ENCODE measurements at places on chromosomes 11 and 22. TPM values are rescaled to one million over a fixed set of nuclear protein-coding genes. Genes with fewer than 3 reads are reported as not detected.

The GVQW3 gene
- 0.65 TPM for polyA plus RNA-seq

The ISX gene
- polyA plus RNA-seq = not detected

The PITPNB gene
- polyA plus RNA-seq = 13.6 TPM

The HORMAD2 gene
- polyA plus RNA-seq = not detected

The TRIM48 gene
- not detected for polyA plus RNA-seq

The MB gene
- polyA plus RNA-seq = 6,181 TPM

The PANX2 gene
- 0.08 TPM for polyA plus RNA-seq

The KLHL35 gene
- 0.11 TPM for polyA plus RNA-seq

DNA sequence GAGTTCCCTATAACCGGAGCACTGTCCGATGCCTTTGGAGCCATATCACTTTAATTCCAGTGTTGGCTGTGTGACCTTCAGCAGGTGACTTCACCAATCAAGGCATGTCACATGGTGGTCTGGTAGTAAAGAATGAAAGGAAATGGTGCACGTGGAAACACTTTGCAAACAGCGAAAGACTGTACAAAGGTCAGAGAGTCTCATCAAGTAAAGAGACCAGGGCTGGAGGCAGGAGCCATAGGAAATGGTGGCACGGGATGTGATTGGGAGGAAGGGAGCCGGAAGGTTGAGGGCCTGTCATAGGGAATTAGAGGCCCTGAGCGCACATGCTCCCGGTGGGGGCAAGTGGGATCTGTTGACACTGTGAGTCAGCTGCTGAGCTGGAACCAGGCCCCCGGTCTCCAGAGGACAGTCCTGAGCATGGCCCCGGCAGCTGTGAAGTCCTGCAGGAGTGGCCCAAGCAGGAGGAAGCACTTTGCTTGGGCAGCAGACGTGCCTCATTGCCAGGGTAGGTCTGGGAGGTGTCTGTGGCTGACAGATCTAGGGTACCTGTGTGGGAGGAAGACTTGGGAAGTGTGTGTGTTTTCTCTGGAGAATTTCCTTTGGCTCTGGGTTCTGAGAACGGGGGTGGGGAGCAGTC is 2.0 kb downstream of the DAGLA start:
- peak; percentile 53 for DNase-seq

DNA sequence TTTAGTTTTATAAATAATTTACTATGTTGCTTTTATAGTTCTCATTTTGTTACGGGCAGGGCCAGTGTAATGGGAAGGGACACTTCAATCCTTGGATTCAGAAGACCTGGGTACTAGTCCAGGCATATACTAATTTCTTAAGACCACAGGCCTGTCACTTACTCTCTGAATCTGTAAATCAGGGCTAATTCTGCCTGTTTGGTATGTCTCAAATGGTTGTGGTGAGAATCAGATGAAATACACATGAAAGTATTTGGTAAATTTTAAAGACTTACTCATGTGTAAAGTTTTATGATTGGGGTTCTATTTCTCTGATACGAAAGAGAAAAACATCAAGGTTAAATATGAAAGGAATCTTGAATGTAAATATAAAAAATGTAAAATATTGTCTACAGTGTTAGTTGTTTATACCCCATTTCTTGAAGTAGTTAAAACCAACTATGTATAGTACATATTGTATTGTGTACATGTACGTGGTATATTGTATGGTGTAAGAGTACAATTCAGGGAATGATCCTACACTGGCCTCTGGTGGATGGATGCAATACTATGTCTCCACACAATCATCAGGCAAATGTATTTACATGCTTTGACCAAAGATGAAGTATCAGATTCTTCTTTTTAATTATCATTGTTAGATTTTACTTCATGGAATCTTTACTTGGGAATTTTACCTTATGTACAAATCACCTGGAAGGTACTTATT is 24.5 kb upstream of the RAG2 start:
- DNase-seq = no peak

DNA sequence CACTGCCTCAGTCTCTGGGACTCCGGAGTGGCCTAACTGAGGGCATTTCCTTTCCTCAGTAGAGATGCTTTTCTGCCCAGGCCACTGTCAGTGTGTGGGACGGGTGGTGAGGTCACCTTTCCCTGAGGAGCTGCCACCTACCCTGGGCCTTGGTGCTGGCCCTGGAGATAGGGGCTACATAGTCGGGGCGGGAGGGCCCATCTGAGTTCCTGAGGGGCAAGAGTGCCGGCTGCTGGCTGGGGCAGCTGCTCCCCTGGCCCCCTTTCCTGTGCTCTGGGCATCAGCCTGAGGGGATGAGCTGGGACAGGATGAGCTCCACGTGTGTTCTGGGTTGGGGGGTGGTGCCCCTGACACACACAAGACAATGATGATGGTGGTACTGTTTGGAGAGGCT is 5.4 kb downstream of the KCNC1 start:
- no peak for DNase-seq

DNA sequence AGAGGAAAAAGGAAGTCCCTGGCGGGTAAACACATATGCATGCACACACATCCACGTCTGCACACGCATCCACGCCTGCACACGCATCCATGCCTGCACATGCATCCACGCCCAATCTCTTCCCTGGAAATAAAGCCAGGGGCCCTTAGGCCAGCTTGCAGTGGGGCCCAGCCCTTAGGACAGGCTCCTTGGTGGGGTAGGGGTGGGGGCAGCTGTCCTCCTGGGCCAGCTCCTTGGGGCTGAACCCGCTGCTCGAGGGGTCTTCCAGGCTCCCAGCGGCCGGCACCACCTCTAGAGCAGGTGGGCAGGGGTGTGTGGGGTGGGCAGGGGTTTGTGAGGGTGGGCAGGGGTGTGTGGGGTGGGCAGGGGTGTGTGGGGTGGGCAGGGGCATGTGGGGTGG is 1.9 kb downstream of the C11orf21 start:
- DNase-seq = no peak

GRCh38 chr22:40818747-40819598 is at the start of gene SLC25A17:
TSS of gene SLC25A17 (minus strand) at chr22:40819346. CDS start at chr22:40819248, 98 bp downstream.
- DNase-seq = peak; percentile 92

DNA sequence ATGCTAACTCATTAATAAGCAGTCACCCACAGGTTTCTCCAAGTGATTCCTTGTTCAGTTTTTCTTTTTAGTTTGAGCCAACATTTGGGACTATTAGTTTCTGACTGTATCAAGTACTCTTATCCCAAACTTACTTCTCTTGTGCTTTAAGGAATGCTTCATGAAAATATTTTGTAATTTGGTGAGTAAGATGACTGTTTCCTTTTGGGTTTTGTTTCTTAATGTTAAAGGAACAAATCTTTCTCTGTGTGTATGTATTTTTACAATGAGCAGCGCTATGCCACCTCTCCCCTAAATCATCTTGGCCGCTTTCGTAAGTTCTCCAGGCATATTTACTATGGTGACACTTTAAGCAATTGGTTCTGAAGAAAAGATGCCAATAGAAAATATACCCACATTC is 72.4 kb downstream of the LDLRAD3 start:
- DNase-seq = no peak

DNA sequence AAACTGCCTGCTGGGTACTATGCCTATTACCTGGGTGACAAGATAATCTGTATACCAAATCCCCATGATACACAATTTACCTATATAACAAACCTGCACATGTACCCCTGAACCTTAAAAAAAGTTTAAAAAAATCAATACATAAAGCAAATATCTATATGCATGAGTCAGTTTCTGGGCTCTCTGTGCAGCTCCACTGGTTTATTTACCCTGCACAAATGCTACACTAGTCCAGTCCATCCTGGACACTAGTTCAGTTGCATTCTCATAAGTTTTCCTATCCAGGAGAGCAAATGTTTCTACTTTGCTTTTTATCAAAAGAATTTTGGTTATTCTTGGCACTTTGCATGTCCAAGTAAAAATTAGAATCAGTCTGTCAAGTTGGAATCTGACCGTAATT is 99.8 kb upstream of the OLFML1 start:
- no peak for DNase-seq

- no peak for DNase-seq
These were observed 18.7 kb downstream of the ALG12 start for GRCh38 chr22:49899530-49899929.

DNA sequence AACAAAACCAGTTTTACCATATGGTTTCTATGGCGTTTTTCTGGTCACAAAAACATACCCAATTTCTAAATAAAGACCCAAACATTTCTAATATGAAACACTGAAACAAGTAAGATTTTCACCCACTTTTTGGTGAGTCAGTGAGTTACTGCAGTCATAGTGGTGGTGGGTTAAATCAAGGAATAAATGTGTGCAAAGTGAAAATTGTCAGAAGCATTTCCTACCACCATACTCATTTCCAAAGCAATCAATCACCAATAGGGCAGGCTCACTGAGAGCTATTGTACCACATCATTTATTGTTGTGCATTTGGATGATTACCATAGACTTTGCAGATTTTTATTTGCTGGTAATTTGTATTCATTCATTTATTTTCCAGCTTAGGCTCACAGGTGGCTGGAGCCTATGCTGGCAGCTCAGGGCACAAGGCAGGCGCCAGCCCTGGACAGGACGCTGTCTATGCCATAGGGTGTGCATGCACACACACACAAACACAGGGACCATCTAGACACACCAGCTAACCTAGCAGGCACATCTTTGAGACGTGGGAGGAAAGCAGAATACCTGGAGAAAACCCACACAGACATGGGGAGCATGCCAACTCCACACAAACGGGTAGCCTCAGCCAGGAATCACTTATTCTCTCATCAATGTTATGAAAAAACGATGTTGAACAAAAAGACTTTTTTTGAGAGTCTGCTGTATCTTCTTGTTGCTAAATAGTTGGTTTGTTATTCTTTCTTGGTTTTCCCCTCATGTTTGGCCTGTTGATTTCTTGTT is 5.1 kb downstream of the FAM118B start:
- DNase-seq = no peak

GRCh38 chr11:123690485-123690884 is 36.1 kb upstream of the SCN3B start:
- DNase-seq = no peak

GRCh38 chr11:64034411-64034811 is 1.3 kb upstream of the FLRT1 start:
- DNase-seq = no peak

DNA sequence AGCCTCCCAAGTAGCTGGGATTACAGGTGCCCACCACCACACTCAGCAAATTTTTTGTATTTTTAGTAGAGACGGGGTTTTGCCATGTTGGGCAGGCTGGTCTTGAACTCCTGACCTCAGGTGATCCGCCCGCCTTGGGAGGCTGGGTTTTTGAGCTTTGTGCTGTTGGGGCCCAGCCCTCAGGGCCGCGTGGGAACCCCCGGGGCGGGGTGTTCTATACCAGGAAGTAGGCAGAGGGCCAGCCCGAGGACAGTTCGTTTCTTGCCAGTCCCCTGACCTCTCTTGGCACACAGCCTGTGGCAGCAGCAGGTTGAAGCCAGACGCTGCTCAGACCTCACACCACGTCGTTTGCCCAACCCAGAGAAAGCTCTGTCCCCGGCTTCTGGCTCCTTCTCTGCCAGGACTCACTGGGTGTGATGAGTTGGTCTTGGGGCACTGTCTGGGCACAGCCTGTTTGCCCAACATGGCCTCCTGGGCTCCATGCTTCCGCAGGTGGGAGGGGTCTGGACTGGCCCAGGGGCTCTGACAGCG is 24.9 kb upstream of the CHKA start:
- DNase-seq = peak; percentile 93

DNA sequence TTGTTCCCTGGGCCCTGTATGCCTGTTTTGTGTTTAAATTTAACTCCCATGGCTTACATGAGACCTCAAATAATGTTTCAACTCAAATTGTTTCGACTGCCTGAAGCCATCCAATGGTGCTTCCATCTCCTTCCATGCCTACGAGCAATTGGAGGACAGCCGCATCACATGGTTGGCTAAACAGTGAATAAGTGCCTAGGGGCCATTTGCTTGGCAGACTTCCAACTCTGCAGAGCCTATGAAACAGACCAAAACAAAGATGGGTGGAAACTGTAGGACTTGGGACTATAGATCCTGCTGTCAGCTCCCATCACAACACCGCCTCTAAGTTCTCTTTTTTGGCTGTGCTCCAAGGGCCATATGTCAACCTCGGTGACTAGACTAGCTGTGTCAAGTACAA is 84.1 kb downstream of the PARVA start:
- no peak for DNase-seq

DNA sequence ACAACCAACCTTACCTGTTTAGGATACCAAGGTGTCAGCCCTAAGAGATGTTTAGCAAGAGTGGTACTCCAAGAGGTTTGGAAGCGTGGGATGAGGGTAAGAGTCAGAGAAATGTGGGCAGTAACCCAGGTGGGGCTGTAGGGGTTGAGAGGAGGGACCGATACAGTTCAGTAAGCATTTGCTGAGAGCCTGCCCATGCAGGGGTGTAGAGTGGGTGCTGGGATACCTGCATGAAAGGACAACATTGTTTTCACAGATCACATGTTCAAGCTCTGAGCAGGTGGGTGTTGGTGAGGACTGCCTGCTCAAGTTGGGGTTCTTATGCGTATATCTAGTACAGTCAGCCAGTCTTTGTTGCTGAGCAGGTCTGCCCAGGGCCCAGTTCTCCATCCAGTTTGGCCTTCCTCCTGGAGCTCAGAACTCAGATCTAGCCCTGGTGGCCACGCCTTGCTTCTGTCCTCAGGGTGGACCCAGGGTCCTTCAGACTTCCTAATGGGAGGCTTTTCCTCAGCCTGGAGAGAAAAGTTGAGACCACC is 14.8 kb downstream of the PPFIBP2 start:
- no peak for DNase-seq

DNA sequence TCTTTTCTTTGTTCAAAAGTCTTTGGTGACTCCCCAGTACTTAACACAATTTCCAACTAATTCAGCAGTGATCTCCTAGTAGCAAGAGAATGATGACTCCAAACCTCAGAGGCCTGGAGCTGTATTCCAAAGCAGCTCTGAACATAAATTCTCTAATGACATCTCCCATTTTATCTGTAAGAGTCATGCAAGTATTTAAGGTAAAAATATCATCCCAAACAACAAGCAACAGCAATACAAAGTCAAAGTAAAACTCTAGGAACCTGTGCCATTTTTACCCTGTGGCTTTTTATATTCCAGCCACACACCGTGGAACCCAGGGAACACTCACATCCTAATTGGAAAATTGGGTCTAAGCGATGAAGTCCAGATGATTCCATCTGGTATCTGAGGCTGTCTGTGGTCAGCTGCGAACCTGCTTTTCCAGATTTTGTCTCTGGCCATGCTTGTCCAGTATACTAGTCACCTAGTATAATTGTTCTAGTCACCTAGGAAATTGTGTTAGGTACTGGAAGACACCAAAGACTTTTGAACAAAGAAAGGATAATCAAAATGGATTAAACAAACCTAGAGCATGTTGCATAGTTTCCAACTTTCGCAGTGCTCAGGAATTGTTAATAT is 92.3 kb upstream of the SLC25A18 start:
- DNase-seq = no peak

- DNase-seq = no peak
These were observed 109.3 kb downstream of the ARFGAP2 start for GRCh38 chr11:47067401-47067800.

GRCh38 chr11:62340269-62340901 is 3.1 kb downstream of the ASRGL1 start:
- DNase-seq = peak; percentile 38

GRCh38 chr11:126101251-126101929 is 38.7 kb upstream of the CDON start:
- no peak for DNase-seq
